CD8-positive, alpha-beta memory T cell (primary cell): ENCODE measurements at places on chromosomes 12 and 14.

GRCh38 chr14:36424478-36425102 is 95.4 kb downstream of the NKX2-1 start:
- no peak for DNase-seq

- DNase-seq, result no peak
Measured at GRCh38 chr14:92617581-92617980, 104.0 kb downstream of the RIN3 start.

GRCh38 chr12:110578694-110579534 is 4.2 kb downstream of the PPTC7 start:
- DNase-seq, result no peak

DNA sequence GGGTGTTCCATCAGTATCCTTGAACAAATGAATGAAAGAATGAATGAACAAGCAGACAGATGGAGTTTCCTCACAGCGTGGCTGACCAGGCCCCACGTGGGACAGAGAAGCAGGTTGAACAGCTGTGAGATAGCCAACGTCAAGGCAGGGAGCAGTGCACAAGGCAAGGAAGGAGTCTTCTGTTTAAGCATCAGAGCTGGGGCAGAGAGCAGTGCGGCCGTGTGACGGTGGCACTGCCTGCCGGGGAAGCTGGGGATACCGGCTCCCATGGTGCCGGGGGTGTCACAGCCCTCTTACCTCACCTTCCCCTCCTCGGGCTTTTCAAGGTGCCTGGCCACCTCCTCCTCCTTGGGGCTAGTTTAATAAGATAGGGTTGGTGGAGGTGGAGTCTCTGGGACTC is 73.2 kb upstream of the GPATCH2L start:
- DNase-seq, result no peak

DNA sequence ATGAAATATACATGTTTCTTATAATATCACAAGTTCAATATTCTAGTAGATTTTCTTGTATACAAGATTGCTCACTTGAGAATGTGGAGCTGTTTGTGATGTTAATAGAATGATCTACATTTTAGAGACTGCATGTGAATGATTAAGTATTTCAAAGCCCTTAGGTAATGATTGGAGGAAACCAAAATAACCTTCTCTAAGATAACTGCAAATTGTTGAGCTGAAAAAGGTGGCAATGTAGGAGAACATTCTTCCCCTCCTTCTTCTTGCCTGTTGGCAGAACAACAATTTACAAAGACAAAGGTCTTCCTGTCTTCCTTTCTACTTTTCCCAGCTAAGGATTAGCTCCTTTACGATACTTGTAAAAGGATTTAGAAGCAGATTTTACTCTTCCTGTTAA is 2.0 kb upstream of the CLEC6A start:
- no peak for DNase-seq

GRCh38 chr12:114508529-114509129 is 102.7 kb upstream of the TBX5 start:
- DNase-seq, result peak; percentile 45

DNA sequence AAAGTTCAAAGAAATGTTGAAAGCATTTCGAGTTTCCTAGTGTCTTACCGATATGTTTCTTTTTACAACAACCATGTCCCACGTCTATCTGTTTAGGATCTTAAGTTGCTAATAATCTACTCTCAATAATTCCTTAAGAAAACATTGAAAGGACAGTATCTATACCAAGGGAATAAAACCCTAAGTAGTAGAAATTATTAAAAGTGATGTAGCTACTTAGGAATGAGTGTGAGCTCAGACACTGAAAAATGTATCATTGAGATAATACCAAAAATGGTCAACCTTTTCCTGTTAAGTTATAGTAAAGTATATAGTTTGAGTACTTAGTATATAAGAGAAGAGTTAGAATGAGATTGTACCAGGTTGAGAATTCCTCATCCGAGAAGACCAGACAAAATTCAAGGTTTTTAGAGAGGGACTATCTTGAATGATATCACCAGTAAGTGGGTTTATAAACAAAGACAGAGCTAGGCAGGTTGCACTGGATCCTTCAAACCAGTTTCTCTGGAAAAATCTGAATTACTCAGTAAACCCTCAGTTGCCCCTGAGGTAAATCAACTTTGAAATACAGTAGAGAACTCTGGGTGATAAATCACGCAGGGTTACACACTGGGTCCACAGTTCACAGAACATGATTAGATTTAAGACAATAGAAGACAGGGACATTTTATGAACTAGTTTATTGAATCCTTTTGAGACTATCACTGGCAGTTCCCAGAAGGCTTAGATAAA is 96.8 kb downstream of the ERGIC2 start:
- DNase-seq, result no peak

- DNase-seq, result no peak
Measured at GRCh38 chr14:65250162-65250495, 147.8 kb upstream of the MAX start.

- no peak for DNase-seq
Measured at GRCh38 chr12:80815351-80815750, 98.6 kb downstream of the MYF5 start.

GRCh38 chr12:101793401-101793800 is 37.4 kb downstream of the GNPTAB start:
- DNase-seq, result no peak

DNA sequence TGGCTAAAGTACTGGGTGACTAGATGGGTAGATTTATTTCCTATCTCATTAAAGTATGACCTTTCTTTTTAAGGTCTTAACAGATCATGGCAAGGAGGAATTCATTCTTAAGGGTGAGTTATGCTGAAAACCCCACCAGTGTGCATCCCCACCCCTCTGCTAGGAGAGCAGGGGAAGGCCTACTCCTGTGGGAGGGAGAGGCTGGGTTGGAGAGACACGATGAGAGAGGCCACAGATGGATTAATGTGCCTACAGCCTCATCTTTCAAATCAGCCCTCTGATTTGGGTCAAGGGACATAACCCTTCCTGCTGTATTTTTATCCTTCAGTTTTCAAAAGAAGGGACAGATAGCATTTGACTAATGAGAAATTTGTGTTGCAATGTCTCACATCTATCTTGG is 185.5 kb downstream of the SSPN start:
- no peak for DNase-seq

GRCh38 chr12:29831173-29831572 is 47.4 kb upstream of the TMTC1 start:
- DNase-seq, result no peak

GRCh38 chr12:45613296-45613695 is 116.2 kb upstream of the ARID2 start:
- no peak for DNase-seq

DNA sequence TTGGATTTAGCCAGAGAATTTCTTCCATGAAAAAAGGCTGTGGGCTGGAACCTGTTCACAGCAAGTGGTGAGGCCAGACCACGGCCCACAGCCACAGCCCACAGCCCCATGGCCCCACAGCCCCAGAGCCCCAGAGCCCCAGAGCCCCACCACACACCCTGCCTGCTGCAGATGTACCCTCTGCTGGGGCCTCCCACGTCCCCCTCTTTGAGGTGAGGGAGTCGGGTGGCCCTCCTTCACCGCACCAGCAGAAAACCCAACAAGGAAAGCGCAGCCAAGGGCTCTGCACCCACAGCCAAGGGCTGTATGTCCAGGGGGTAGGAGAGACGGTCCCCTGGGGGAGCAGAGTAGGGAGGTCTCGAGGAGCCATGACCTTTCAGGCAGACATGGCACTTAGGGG is 327.5 kb upstream of the DIO3 start:
- DNase-seq, result no peak

GRCh38 chr12:109714141-109714912 is 702 bp downstream of the FAM222A start:
- DNase-seq, result peak; percentile 38

DNA sequence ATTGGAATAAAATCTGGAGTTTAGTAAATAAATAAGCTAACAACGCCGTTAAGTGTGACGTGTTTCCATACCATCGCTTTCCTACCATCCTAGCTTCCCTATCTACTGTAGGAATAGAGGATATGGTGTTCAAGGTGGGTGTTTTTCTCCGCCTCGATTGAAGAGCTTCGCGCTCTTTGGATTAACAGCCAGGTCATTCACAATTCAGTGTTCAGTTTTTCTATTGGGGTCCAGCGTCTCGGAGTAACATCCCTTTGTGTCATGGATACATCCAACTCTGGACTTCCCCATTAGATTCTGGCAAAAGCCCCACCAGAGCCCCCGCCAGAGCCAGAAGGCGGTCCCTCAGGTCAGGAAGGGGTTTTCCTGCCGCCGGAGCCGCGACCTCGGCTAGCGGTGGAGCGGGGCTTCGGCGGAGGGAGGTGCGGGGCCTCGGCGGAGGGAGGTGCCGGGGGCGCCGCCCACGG is 1.2 kb upstream of the SRGAP1 start:
- DNase-seq, result no peak

GRCh38 chr12:47370421-47370820 is 290.7 kb upstream of the AMIGO2 start:
- no peak for DNase-seq
